ENCODE measurements at places on chromosomes 13 and 19. TPM values are rescaled to one million over a fixed set of nuclear protein-coding genes. Genes with fewer than 3 reads are reported as not detected.
A peak's percentile ranks its signal among the peaks of the same experiment; 100 is the strongest.

Gene RYR1
- total RNA-seq = under 0.01 TPM

GRCh38 chr19:46021531-46022041 is 1.3 kb downstream of the PGLYRP1 start:
- no peak for DNase-seq

- DNase-seq = no peak
These were observed 5.3 kb upstream of the ZNF613 start for GRCh38 chr19:51921949-51922348.

- DNase-seq = no peak
These were observed 471.0 kb downstream of the OLFM4 start for GRCh38 chr13:53499576-53500133.

DNA sequence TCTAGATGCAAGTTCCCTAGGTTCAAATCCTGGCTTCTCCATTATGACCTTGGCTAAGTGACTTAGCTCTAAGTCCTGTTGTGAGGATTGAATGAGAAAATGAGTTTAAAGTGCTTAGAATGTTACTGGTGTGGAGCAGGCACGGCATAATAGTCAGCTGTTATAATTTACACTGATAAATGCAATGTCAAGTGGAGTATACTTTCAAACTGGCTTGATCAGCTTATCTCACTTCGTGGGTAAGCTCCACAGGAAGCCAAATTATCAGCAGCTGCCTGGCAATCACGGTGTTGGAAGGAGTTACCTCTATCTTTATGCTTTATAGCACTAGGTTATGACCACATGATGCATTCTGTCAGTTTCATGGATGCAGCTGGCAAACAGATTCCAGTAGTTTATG is 272.8 kb downstream of the OLFM4 start:
- no peak for DNase-seq

- DNase-seq = no peak
These were observed 4.1 kb downstream of the CCDC169 start for GRCh38 chr13:36293497-36293896.

DNA sequence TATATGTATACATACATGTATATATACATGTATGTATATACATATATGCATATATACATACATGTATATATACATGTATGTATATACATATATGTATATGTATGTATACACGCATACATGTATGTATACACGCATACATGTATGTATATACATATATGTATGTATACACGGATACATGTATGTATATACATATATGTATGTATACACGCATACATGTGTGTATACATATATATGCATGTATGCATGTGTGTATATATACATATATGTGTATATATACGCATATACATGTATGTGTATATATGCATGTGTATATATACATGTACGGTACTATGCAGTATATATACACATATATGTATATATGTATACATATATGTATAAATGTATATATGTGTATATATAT is 2.6 kb upstream of the NCR1 start:
- DNase-seq = no peak

GRCh38 chr19:23785982-23786381 is 27.3 kb upstream of the ZNF681 start:
- no peak for DNase-seq

GRCh38 chr19:22144394-22144793 is 52.4 kb downstream of the ZNF676 start:
- DNase-seq = peak; percentile 11

DNA sequence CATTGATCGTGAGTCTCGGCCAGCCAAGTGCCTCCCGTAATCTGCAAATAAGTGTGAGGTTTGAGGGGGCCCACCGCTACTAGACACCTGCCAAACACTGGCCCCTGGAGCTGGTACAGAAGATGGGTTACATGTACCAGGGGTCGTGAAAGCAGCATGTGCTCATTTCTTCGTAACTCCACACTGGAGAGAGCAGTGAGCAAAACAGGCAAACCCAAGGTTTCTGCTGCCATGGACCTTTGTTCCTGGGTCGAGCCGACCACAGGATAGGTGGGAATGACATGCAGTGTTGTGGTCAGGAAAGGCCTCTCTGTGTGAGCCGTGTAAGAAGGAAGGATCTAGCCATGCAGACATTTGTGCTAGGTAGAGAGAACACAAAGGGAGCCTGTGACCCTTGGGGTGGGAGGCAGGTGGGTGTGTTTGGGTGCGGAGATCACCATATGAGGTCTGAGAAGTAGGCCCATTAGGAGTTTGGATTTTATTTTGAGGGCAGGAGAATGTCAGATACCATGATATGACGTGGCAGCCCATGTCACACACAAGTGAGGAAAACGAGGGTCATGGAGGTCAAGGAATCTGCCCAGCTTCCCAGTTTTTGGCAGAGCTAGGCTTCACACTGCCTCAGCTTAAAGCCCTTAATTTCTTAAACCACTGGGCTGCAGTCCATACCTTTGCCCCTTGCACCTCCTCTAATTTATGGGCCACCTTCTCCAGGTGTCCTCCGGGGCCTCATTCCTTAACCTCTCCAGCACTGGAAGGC is 919 bp downstream of the GTF3A start:
- peak; percentile 12 for DNase-seq

GRCh38 chr19:10864538-10864899 is 6.8 kb upstream of the CARM1 start:
- peak; percentile 82 for DNase-seq

DNA sequence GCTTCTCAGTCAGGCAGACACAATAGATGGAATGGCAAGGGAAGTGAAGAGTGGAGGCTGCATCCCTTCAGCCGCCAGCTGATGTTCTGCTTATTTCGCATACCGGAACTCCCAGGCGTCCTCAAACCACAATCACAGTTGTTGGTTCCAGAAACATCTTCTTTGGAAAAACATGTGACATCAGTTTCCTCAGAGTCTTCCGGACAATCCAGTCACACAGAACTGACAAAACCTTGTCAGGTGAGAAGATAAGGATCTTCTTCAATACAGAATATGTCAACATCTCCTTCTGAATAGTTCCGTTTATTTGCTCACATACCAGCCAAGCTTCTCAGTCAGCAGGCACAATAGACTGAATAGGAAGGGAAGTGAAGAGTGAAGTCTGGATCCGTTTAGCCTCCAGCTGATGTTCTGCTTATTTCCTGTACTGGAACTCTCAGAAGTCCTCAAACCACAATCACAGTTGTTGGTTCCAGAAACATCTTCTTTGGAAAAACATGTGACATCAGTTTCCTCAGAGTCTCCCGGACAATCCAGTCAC is 45.1 kb upstream of the CEACAM21 start:
- no peak for DNase-seq

DNA sequence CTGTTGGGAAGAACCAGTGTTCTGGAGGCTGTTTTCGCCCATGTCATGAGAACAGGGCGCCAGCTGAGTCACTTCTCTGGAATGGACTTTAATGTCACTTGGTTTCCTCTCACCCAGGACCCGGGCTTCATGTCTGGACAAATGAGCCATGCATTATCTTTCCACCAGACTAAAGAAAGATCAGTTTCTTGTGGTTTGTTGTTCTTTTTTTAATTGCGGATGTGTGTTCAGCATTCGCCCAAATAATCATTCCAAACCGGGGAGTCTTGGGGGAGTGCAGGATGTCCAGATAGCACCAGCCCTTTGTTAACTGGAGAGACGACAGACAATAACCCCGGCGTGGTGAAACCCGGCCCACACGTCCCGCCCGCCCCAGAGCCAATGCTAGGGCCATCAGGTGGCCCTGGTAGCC is 102.5 kb downstream of the COL4A2 start:
- DNase-seq = no peak

Gene RASGRP4
- not detected for total RNA-seq

Gene ZNF799
- total RNA-seq = 2.4 TPM

DNA sequence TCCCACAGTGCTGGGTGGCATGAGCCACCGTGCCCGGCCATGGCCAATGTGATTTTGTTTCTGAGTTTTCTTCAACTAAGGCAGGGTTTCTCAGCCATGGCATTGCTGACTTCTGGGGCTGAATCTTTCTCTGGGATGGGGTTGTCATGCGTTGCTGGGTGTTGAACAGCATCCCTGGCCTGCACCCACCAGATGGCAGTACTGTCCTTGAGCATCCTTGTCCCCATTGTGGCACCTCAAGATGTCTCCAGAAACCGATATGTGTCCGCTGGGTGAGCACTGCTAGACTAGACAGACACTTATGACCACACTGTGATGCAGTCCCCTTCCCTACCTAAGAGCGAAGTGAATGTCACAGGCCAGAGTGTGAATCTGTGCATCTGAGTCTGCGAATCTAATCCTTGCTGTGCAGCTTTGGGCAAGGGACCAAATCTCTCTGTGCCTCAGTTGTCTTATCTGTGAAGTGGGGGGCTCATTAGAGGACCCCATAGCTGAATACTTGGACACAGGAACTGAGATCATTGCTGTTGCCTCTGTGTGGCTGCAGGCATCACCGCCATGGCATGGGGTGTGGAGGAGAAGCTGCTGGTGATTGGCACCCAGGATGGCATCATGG is 50.3 kb upstream of the SIN3B start:
- DNase-seq = peak; percentile 48

DNA sequence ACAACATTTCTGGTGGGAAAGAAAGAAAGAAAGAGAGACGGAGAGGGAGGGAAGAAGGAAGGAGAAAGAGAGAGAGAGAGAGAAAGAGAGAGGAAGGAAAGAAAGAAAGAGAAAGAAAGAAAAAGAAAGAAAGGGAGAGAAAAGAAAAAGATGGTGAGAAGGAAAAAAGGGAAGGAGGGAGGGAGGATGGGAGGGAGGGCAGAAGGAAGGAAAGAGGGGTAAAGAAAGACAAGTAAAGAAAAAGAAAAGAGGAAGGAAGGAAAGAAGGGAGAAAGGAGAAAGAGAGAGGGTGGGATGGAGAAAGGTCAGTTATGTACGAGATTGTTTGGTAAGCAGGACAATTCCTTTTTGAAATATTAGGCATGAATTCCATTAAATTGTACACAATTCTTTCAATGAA is 145.3 kb downstream of the SPRY2 start:
- no peak for DNase-seq

DNA sequence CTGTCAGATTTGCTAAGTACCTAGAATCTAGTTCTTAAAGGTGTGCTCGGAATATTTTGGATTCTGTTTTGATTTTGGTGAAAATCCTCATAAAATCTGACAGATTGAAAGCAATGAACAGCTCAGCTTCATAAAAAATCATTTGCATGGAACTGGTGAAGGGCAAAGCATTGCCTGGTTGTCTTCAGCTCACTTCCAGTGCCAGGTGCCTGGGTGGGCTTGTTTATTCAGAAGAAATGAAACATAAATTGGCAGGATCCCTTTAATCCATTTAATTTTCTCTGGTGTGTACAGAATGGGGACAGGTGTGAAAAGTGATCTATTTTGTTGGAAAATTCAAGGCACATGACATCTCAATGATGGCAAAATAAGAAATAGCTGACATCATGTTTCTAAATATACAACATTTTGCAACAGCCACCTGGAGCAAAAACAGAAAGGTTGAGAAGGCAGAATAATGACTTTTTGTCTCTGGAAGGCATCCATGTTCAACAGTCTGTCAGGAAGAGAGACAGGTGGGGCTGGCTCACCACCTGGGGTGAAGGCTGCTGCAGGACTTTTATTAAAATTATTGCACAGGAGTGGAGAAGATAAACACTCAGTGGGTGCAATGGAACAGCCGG is 52.2 kb downstream of the RFC3 start:
- no peak for DNase-seq

GRCh38 chr13:44617648-44618047 is 41.5 kb upstream of the TSC22D1 start:
- no peak for DNase-seq

Gene C2CD4C
- not detected for total RNA-seq

Gene LYL1
- total RNA-seq = 1.4 TPM

DNA sequence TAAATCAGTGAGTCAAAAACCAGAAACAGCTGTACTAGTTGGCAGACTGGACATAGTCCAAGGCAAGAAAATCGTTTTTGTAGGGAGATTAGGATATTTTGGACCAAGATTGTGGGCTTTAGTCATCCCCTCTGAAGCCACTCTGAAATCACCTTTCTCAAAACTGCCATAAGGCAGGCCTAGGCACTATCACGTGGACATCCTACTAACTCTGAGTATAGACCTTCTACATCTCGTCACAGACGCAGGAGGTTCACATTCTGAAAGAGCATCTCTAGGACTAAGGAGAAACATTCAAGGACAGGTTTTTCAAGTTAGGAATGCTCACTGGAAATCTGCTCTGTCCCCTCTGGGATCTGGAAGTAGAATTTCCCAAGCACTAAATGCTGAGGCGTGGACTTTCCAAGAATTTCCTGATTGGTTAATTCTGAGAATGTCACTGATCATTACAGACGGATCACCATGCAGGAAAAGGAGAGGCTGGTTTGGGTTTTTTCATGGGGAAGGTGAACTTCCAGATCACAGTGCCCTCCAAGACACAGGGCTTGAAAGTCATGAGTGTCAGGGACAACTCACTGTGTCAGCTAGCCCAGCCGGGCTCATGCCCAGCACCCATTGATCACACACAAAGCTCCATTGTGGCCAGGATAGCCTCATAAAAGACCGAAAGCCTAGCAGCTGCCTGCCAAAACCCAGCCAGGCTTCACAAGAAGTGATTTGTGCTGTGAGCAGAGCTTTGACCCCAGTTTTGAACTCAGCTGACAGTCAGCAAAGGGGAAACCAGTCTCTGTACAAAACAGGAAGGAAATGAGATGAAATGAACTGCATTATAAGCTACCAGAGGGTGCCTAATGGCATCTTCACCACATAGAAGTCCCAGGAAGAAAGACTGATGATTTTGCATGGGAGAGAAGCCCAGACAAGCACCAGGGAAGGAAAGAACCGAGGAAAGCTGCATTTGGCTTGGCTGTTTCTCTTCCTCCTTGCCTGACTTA is 2.7 kb upstream of the RUBCNL start:
- DNase-seq = no peak
